ENCODE measurements at places on chromosomes 7 and 10.

DNA sequence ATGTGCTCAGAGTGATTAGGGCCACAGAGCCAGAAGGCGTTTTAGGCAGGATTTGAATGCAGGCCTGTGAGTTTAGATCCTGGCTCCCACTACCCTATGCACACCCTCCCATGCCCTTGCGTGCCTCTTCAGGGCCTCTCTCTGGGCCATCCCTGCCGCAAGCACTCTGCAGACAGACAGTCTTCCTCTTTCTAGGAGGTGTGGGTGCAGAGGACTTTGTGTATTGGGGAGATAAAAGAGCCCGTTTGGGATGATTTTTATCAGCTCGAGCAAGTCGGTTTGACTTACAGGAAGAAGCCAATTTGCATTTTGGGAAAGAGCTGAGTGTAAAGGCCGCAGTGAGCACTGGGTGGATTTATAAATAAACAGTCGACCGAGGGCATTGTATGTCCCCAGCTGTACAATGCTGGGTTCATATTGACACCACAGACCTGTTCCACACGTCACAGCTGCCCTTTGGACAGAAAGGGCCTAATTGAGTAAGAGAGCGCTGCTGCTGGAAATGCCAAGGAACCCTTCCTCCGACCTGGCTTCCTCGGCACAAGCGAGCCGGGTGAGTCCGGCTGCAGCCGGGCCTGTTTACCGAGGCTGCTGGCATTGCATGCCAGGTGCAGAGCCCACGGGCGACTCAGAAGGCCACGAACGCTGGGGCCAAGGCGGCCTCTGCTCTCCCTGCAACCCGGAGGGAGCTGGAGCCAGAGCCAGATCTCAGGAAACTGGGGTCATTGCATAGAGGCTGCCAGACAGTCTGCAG lies 25.1 kb downstream of the ZMIZ1 start:
- DNase-seq = peak; percentile 92

GRCh38 chr7:24052572-24053260 lies 231.3 kb upstream of the NPY start:
- DNase-seq = no peak

DNA sequence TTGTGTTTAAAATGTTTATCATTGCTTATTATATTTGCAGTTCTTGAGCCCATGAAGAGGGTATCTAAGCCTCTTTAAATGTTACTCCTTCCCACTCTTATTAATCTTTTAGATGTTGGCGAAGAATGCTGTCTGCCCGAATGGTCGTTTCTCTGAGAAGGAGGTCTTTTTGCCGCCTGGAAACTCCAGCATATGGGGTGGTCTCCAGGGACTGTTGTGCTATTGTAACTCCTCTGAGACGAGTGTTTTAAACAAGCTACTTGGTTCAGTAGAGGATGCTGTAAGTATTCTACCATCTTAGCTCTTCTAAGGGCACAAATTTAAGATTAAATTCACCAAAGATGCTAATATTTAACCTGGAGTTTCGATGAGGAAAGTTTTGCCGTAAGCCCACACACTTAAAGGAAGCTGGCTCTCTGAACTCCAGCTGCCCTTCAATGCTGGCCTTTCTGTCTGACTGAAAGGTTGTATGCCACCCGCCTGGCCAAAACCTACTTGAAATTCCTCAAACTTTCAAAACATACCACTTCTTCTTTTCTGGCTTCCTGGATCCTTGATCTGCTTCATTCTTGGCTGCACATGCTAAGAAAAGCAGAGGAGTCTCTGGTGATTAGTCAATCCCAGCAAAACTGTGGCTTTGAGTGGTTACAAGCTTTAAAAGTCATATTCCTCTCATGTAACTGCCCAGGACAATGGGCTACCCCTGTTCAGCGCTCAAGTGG lies 74.7 kb downstream of the ABCA13 start:
- no peak for DNase-seq

- DNase-seq = no peak
Observed at GRCh38 chr7:157522189-157522588, 185.4 kb downstream of the DNAJB6 start.

- DNase-seq = no peak
Observed at GRCh38 chr10:78806681-78807221, 262.0 kb upstream of the ZMIZ1 start.

GRCh38 chr10:36591436-36591835 lies 534.0 kb upstream of the ANKRD30A start:
- no peak for DNase-seq

- peak; percentile 11 for DNase-seq
Observed at GRCh38 chr7:111262293-111263116, 171.6 kb downstream of the LRRN3 start.

DNA sequence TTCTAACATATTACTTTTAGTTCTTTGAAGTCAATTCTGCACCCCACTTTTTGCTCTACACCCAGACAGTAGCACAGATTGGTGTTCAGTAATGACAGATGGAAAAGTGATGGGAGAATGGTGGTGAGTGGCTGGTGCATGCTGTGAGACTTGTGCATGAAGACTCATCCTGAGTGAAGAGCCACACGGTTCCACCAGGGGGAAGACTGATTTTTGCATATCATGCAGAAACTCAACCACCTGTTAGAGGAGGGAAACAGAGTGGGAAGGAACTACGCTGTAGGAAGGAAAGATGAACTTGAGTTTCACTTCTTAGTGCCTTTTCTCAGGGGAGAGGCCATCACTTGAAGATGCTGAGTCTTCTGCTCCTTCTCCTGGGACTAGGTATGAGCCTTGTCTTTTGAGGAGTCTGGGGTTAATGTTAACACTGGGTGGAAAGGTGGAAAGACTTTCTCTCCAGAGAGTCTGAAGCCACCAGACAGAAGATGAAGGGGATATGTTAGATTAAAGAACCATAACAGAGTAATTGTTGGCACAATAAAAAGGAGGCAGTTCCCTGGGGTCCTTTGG lies 9.3 kb upstream of the PRSS1 start:
- DNase-seq = no peak

DNA sequence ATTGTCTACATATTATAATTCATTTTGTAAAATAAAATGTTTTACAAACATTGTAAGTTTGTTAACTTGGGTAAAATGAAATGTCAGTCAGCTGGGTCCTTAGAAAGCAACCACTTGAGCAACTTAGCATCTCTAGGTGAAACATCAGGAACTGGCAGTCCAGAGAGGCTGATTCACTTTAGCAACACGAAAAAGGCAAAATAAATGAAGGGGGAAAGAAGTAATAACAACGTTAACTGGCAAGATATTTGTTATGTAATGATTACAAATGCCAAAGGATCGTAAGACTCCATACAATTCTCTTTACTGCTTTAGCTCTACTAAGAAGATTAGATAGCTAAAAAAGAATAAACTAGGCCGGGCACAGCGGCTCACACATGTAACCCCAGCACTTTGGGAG lies 5.0 kb downstream of the PDZD8 start:
- DNase-seq = no peak

DNA sequence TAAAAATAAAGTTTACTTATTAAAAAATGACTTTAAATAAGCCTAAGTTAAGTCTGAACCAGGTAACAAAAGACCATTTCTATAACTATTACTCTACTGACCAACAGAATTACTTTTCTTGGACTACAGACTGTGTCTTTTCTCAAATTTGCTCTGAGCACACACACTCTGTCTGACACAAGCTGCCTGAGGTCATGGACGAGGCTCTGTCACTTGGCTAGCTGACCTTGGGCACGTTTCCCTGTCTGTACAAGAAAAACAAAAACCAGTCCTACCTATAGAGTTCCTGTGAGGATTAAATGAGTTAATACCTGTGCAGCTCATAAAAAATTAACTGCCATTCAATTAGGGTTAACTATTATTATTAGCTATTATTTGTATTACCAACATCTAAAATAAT lies 22.9 kb downstream of the ATE1 start:
- no peak for DNase-seq

GRCh38 chr10:90947030-90947960 lies 26.4 kb upstream of the ANKRD1 start:
- DNase-seq = no peak

GRCh38 chr7:101557421-101557820 lies 71.7 kb downstream of the MYL10 start:
- no peak for DNase-seq

GRCh38 chr7:95609277-95609971 lies 13.1 kb upstream of the PDK4 start:
- DNase-seq = peak; percentile 72

GRCh38 chr10:2053805-2054204 lies 316.5 kb upstream of the ADARB2 start:
- no peak for DNase-seq

GRCh38 chr10:14001298-14002040 lies 329.3 kb downstream of the FRMD4A start:
- DNase-seq = peak; percentile 57

DNA sequence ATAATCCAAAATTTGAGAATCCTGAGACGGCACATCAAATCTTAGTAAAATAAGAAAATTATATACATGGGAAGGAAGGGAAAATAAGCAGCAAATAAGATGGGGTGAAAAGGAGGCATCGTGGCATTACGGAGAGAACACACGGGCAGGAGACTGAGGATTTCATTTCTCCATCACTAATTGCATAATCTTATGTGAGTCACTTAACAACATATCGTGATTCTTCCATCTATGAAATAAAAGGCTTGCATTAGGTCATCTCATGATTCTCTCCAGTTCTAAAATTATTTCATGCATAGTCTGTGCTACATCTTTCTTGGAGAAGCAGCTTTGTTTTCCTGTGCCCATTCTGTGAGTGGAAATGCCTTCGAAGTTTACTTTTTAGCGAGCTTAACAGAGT lies 288.7 kb downstream of the LRMDA start:
- DNase-seq = no peak

DNA sequence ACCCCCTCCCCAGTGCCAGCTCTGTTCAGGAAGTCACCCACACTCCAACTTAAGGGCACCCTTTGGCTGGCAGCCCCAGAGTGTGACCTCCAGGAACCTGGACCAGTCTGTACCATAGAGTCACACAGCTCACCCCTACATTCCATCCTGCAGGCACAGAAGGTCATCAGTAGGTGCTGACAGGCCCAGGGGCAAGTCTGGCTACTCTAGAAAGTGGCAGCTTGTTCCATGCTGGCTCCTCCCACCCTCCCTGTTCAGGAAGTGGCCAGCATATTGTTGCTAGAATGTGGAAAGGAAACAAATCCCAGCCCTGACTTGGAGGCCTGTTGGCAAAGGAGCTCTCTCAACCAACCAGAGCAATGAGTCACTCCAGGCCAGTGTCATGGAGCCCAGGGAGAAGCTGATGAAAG lies 3.2 kb upstream of the NCOA4 start:
- DNase-seq = peak; percentile 67

GRCh38 chr7:110090110-110090820 lies 1000.7 kb upstream of the LRRN3 start:
- peak; percentile 41 for DNase-seq

DNA sequence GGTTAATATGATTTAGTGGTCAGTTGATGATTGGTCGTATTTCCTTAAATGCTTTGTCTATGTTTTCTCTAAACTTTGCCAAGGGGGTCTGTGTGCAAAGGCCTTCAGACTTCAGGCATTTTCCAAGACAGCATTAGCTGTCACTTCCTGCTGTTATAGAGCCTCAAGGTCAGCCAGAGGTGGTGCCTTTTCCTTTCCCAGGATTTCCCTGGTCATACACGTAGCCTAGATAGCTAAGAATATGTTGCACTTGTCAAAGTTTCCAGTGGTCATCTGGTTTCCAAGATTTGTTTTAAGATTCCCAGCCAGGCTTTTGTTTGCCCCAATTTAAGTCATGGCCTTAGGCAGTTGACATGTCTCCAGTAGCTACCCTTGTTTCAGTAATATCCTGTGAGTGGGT lies 133.2 kb upstream of the IGFBP3 start:
- no peak for DNase-seq

DNA sequence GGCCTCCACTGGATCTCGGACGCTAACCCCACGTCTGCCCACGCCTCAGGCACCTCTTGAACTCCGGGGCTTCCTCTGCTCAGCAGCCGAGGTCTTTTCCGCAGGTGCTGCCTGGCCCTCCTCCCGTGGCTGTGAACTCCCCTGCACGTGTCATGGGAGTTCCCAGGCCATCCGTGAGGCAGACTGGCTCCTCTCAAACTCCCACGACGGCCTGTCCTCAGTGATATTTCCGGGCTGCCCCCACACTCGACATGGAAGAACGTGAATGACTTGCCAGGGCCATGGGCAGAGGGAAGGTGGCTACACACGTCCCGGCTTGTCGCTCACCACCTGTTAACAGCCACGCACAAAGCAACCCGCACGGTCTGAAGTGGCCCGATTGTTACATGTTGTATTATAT lies 110.9 kb downstream of the ADARB2 start:
- DNase-seq = no peak

DNA sequence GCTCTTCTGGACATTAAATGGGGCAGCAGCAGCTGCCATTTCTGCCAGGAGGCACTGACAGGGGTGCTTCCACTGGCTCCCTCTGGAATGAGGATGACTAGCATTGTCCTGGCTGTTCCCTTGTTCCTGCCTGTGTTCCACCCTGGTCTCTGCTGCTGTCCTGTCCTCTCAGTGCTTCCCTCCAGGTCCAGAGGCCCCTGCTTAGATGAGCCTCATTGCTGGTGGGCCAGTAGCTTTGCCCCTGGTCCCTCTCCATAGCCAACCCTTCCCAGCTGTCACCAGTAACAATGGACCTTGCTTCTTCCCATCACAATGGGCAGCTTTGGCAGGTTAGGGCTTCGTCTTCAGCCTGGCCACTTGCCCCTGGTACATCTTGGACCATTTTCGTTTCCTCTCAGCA lies 561.1 kb downstream of the TCERG1L start:
- no peak for DNase-seq

- DNase-seq = peak; percentile 94
Observed at GRCh38 chr10:88880282-88881076, 434 bp downstream of the STAMBPL1 start.

- no peak for DNase-seq
Observed at GRCh38 chr10:79034271-79034876, 34.4 kb upstream of the ZMIZ1 start.

DNA sequence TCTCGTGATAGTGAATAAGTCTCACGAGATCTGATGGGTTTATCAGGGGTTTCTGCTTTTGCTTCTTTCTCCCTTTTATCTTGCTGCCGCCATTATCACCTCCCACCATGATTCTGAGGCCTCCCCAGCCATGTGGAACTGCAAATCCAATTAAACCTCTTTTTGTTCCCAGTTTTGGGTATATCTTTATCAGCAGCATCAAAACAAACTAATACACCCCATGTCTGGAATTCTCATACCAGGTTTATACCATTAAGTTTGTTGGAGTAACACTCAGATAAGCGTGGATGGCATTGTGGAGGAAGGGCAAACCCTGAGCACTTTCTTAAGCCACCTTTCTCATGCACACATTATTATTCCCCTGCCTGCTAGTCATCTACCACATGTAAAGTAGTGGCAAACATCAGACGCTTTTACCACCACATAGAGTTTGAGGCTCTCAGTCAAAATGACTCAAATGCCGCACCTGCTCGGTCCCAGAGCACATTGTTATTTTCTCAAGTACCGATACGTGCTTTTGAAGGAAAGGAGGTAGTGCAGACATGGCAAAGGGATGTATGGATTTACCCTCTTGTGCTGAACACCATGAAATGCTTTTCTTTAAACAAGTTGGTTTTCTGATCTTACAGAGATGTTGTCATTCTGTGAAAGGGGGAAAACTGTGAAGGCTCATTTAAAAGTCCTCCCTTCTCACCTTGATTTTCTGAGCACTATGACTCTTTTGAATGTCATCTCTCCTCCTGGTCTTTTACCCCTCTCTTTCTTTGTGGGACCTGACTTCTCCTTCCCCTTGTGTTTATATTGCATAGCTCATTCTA lies 429.7 kb downstream of the EXOC4 start:
- DNase-seq = peak; percentile 35

- peak; percentile 62 for DNase-seq
Observed at GRCh38 chr7:37287131-37287855, 161.4 kb downstream of the ELMO1 start.

GRCh38 chr7:80804589-80804988 lies 114.3 kb downstream of the SEMA3C start:
- DNase-seq = no peak
